ENCODE measurements at places on chromosomes 11 and 22. TPM values are rescaled to one million over a fixed set of nuclear protein-coding genes. Genes with fewer than 3 reads are reported as not detected.

Gene MIOX
- total RNA-seq: 0.41 TPM

Gene PDGFB
- total RNA-seq: 9.2 TPM

GRCh38 chr22:35914665-35915476, 113.8 kb downstream of the RBFOX2 start:
- peak overlapping the region; percentile 99 for H3K27ac ChIP-seq
- H3K4me3 ChIP-seq: peak overlapping the region; percentile 71
- no peaks in the 10 kb centered on the region for H3K27me3 ChIP-seq
- DNase-seq: peak; percentile 49
- H3K4me1 ChIP-seq: peaks cover 68% of the 10 kb centered on the region
- H3K36me3 ChIP-seq: no peaks in the 10 kb centered on the region

DNA sequence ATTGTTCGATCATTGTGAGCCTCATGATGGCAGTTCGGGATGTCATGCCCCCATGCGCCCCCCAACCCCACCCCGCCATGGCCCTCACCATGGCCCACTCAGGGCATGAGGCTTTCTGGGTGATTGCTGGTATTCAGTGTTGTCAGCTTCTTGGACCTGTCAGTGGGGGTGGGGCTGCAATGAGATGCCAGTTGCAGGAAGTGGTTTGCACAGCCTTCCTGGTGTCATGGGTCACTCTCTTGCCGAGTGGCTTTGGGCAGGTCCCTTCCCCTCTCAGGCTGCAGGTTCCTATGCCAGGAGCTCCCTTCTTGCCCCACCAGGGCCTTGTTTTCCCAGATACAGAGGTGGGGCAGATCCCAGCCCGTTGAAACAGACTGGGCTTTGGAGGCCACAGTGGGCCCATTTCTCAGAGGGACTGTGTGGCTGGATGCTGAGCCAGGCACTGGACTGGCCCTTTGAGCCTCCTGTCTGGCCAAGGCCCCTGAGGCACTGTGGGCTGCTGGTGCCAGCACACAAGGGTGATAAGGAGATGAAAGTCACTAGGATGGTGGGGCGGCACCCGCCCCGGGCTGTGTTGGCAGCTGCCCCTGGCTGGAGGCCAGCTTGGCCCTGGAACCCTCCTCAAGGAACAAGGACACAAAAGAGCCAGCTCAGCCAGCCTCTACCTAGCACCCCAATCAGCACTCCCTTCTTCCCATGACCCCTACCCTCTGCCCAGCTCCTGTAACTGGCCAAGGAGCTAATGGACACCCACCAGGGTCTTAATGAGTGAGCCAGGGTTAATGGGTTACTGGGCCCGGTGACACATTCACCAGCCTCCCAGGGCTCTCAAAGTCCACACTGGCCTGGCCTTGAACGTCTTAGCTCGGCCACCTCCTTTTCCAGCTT, 1.5 kb upstream of the GGT1 start:
- H3K27me3 ChIP-seq: no peaks in the 10 kb centered on the region
- peaks cover 34% of the 10 kb centered on the region for H3K4me1 ChIP-seq
- no peak overlapping the region for H3K27ac ChIP-seq
- no peak overlapping the region for H3K4me3 ChIP-seq
- no peaks in the 10 kb centered on the region for H3K36me3 ChIP-seq
- DNase-seq: no peak
